ENCODE measurements at places on chromosomes 1 and 21.

- DNase-seq = no peak
Measured at GRCh38 chr1:19385221-19385620, 73.1 kb downstream of the SLC66A1 start.

DNA sequence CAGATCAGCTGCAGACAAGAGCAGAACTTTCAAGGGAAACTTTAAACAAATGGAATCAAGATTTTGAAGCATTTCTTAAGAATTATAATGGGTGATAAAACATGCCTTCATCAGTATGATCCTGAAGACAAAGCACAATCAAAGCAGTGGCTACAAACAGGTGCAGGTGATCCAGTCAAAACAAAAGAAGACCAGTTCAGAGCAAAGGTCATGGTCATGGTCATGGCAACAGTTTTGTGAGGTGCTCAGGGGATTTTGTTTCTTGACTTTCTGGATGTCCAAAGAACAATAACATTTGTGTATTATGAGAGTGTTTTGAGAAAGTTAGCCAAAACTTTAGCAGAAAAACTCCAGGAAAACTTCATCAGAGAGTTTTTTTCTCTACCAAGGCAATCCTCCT is 681.7 kb upstream of the PTBP2 start:
- DNase-seq = no peak

DNA sequence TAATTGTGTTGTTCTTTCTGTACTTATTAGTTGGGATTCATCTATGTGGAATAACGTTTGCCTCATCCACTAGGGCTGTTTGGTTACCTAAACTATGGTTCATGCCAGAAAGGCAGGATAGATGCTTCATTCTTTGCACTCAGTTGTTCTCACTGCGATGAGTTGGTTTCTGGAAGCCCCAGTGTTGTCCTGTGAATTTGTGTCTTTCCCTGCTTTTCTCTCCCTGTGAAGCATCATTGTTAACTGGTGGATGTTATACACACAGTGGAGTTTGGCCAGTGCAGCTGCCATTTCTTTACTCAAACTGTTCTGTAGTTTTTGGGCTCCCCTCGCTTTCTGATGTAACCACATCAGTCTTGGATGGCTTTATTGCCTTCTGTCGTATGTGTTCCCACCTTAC is 143.6 kb upstream of the COL6A1 start:
- DNase-seq = no peak

- no peak for DNase-seq
Measured at GRCh38 chr21:34357889-34358288, 5.9 kb upstream of the KCNE2 start.

DNA sequence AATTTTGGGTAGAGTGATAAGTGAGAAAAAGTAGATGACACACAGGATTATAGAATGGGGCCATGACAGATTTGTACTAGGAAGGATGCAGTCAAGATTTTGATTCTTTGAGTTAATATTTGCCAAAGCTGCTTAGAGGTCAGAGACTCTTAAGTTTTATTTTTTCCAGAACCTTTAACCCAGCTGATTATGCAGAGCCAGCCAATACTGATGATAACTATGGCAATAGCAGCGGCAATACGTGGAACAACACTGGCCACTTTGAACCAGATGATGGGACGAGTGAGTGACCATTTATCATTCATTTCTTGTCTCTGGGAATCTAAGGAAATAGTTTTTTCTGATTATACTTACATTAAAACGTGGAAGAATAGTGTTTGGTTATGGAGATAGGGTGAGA is 16.1 kb downstream of the UBAP2L start:
- no peak for DNase-seq

DNA sequence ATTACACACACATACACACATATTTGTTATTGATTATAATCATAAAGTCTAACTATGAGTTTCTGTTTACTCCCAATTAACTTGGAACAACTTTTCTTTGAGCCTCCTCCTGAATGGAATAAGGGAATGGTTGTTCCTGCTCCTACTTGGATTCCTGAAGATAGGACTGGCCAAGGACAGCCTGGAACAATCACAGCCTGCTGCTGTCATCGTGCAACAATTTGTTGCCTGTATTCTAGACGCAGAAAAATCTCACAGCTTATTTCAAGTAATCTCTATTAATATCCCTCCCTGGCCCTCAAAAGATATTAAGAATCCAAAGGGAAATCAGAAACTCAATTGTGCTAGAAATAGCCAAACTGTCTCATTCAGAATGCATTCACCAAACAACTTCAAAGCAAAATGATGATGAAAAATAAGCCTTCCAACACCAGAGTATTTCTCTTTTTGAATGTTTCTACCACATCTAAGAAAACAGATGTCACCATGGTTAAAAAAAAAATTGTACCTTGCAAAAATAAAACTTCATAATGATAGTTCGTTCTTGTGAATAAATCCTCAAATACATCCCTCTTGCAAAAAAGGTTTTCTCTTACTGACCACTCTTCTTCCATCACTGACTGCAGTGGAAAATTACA is 30.9 kb downstream of the RCAN1 start:
- no peak for DNase-seq

GRCh38 chr1:50505427-50505826 is 82.2 kb upstream of the DMRTA2 start:
- no peak for DNase-seq

DNA sequence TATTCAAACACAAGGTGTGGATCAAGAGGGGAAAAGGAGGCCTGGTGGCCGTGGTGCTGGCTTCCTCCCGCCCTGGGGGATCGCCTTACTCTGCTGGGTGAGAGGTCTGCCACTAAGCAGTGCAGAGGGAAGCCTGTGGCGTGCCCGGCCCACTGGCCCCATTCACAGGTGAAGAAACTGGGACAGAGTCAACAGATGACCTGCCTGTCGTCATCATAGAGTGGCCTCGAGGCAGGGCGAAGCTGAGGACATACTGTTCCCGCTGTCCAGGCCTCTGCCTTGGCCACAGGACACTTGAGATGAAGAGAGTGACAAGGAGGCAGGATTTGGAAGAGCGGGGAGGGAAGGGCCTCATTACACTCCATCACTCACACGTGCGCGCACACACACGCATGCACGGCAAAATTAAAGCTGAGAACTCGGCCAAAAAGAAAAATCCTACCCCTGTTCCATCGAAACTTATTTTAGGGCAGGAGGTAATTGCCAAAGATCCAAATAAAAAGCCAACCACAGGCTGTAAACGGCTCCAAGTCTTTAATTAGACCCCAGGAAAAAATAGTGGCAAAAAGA is 50.5 kb downstream of the CASZ1 start:
- no peak for DNase-seq

DNA sequence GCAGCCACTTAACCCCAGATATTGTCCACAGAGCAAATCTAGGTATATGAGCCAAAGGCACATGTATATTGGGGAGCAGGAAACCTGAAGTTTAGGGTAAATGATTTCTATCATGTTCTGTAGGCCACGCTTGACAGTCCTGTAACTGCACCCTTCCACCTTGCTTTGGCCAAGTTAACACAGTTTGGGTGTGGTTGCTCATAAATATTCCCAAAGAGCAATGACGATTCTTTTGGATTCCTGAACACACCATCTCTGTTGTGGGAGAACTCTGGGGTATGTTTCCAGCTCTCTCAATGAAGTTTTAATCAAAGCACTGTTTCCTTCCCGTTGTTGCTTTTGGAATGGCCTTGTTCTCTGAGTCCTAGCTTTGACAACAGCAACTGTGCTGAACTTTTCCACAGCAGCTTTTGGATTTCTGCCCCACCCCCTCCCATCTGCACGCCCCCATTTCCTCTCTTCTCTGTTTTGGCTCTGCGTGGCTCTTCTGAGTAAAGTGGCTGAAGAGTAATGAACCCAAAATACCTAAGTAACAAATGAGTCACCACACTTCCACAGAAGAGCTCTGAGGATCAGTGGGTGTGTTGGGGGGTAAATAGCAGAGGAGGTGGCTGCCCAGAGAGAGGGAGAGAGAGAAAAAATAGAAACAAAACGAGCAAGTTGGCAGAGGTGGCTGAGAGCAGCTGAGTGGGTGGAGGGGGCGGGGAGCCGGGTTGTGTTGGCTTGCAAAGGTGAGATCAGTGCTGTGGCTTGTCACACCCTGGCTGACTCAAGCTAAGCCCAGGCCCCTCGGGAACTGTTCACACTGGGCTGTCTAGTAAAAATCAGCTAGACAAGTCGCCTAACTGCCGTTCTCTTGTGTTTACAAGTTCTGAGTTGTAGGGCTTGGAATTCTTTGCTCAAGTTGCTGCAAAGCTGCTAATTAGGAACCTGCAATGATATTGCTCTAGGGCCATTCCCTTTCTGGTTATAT is 26.9 kb upstream of the RAP1A start:
- peak; percentile 90 for DNase-seq

- DNase-seq = no peak
Measured at GRCh38 chr1:246724731-246725095, 504 bp downstream of the SCCPDH start.

DNA sequence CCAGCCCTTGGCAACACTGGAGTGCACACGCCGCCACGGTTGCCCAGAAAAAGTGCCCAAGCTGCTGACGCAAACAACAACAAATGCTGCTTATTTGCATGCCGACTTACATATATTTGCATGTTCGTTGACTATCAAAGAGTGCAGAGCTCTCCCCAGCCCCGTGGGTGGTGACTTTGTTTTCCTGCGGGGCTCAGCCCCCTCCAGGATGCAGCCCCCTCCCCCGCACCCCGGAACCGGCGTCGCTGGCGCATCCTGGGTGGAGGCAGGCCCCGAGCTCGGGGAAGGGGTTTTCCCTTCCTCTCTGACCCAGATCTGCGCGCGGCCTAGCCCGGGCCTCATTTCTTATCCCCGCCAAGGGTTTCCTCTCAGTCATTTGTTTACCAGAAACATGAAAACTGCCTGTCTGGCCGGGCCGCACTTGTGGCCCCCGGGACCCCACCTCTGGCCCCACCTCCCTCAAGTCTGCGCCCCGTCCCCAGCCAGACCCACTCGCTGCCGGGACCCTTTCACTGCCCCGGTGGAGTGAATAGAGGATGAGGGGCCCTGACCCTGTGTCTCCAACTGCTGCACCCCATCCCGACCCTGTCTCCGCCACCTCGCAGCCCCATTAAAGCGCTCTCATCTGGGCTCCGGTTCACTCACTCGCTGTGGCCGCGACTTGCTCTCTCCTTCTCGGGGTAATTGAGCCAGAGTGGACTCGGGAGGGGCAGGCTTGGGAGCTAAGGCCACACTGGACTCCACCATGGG is 5.5 kb downstream of the TNFRSF25 start:
- DNase-seq = peak; percentile 56

DNA sequence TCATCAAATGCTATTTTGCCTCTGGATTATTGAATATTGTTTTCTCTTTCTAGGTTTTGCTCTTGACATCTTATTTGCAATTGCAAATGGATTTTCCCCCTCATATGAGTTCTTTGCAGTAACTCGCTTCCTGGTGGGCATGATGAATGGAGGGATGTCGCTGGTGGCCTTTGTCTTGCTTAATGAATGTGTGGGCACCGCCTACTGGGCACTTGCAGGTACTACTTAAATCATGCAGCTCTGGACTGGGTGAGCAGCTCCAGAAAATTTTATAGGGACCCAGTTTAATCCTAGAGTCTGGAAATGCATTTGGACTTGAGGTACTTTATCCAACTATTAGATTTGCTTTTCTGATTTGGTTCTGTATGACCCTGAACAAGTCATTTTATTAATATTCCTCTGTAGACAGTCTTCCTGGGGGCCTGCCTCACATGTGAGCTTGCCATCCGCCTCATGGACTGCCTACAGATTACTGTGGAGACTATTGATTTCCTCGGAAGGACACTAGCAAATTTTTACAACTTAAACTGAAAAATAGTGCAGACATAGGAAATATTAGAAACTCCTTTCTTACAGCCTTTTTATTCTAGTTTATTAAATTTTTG is 44.5 kb downstream of the SLC22A15 start:
- peak; percentile 17 for DNase-seq
